ENCODE measurements at places on chromosomes 3 and 15.

- no peak for DNase-seq
Observed at GRCh38 chr3:133016838-133017309, 21.3 kb upstream of the TMEM108 start.

DNA sequence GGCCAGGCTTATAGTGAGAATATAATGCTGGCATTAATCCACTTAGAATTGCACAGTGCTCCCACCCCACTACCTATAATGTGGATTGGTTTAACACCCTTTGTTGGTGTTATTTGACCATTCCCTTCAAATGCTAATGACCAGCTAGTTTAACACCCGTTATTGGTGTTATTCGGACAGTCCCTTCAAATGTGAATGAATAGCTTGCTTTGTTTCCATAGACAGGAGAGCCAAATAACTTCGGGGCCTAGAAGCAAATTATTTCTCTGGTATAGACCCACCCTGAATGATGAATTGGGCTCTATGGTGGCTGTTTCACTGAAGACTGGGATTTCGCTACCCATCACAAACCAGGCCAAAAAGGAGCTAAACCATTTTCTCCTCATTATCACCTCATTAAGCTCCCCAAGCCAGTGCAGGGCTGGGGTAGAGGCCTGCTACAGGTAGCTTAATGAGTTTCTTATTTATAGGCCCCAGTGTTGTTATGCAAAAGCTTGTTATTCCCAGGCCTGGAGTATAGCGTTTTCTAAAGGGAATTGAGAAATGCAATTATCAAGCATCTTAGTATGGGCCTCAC is 494.1 kb upstream of the DPH6 start:
- no peak for DNase-seq

- no peak for DNase-seq
Observed at GRCh38 chr3:124115956-124116355, 124.0 kb upstream of the ROPN1 start.

GRCh38 chr3:72288955-72289691 is 504.2 kb upstream of the PROK2 start:
- no peak for DNase-seq

DNA sequence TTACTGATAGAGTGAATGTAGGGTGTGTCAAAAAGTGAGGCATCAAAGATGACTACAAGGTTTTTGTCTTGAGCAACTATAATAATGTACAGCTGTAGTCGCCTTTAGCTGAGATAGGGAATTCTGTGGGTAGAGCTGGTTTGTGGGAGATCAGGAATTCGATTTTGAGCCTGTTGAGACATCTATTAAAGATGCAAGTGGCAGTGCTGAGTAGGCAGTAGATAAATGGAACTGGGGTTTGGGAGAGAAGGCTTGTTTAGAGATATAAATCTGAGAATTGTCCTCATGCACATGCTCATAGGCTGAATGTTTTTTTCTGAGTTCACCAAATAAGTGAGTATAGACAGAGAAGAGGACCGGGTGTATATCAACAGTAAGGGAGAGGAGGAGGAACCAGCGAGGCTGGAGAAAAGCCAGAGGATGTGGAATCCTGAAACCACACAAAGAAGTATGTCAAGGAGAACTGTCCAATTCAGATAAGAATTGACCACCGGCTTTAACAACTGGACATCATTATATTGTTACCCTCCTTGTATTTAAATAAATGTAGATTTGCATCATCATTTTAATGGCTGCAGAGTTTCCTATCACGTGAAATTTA is 146.0 kb upstream of the TNIK start:
- no peak for DNase-seq

GRCh38 chr15:40157778-40158447 is 3.0 kb upstream of the BUB1B start:
- DNase-seq = no peak

- no peak for DNase-seq
Observed at GRCh38 chr15:27017168-27017809, 46.3 kb downstream of the GABRG3 start.

GRCh38 chr3:76107935-76108570 is 322.7 kb upstream of the ZNF717 start:
- DNase-seq = no peak

DNA sequence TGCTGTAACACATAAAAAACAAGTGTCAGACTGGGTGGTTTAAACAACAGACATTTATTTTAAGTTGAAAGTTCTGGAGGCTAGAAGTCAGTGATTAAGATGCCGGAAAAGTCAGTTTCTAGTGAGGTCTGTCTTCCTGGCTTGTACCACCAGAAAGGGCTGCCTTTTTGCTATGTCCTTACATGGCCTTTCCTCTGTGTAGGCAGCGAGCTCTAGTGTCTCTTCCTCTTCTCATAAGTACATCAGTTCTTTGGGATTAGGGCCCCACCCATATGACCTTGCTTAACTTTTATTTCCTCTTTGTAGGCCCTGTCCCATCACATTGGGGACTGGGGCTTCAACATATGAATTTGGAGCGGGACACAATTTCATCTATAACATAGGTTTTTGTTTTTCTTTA is 128.0 kb downstream of the BBX start:
- no peak for DNase-seq

- no peak for DNase-seq
Observed at GRCh38 chr15:100777821-100778220, 101.8 kb upstream of the ALDH1A3 start.

DNA sequence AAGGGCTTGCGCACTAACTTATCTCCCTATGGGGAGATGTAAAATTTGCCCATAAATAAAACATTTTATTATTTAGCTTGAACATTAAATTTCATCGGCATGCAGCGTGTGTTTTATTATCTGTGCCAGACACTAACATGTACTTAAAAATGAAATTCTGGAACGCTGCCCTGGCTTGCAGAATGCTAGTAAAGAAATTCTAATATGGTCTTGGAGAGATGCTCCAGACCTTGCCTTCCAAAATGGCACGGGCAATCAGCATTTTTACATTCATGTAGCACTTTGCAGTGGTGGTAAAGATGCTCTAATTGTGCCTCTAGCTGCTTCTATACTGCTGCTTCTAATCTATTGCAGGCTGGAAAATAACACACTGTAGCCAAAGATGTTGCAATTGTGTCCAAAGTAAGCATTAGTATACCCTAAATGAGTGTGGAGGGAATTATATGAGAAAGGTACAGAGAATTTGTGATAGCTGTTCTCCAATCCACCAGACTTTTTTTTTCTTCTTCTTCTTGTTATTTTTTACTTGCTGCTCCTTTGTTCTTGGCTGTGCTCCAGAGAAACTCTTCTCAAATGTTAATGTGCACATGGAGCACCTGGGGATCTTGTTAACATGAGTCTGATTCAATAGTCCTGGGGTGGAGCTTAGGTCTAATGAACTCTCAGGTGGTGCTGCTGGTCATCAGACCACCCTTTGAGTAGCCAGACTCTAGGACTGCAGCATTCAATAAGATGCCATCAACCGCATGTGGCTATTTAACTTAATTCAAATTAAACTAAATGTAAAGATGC is 47.3 kb downstream of the CRABP1 start:
- no peak for DNase-seq

DNA sequence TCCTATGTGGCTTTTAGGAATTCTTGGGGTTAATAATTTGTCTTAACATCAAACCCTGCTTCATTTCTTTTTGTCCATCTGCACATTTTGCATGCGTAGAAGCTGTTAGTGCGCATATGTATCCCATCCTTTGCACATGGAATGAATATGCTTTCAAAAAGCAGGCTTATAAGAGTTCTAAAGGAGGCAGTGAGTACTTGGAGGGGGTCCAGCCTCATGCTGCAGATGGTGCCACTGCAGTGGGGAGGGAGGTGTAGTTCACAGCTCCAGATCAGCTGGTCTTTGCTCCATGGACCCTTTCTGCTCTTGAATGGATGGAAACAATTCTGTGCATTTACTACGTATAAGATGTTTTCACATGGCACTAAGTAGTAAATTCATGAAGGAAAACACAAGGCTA is 20.7 kb upstream of the SSR3 start:
- DNase-seq = no peak

DNA sequence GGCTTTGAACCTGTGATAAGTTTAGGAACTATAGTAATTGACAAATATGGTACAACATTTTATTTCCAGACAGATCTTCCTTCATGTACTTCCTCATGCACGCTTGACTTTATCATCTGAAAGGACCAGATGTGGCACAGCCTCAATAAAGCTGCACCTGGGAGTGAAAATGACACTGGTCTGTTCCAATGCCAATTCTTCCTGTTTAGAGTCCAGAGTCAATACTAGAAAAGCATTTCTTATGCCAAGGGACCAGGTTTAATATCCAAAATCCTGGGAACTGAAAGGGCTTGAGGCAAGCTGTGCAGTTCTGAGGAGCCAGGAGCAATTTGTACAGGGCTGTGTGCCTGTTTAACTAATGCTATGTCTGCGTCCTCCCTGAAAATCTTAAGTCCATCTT is 15.3 kb downstream of the DPH6 start:
- DNase-seq = no peak

DNA sequence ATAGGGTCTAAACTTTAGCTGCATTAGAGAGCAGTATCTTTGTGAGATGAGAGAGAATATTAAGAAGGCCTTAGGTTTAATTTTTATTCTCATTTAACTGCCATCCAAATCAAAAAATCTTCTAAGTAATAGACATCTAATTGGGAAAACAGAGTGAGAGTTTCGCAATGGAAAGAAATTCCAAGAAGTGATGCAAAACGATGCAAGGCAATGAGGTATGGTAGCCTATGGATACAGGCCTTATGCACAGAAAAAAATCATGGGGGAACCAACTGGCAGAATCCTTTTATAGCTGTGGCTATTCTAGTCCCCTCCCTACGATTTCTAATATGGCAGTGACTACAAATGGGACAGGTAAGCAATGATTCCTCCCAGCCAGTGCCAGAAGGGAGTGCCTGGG is 225.9 kb downstream of the GREM1 start:
- DNase-seq = no peak

DNA sequence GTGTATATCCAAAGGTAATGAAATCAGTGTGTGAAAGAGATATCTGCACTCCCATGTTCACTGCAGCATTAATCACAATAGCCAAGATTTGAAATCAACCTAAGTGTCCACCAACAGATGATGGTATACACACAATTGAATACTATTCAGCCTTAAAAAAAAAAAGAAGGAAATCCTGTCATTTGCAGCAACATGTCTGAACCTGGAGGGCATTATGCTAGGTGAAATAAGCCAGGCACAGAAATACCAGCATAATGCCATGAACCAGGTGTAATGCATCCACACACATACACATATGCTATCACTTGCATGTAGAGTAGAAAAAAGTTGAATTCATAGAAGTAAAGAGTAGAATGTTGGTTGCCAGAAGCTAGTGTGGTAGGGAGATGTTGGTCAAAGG is 18.4 kb upstream of the NR1I2 start:
- no peak for DNase-seq

- no peak for DNase-seq
Observed at GRCh38 chr3:194481525-194482195, 5.1 kb downstream of the ATP13A3 start.

DNA sequence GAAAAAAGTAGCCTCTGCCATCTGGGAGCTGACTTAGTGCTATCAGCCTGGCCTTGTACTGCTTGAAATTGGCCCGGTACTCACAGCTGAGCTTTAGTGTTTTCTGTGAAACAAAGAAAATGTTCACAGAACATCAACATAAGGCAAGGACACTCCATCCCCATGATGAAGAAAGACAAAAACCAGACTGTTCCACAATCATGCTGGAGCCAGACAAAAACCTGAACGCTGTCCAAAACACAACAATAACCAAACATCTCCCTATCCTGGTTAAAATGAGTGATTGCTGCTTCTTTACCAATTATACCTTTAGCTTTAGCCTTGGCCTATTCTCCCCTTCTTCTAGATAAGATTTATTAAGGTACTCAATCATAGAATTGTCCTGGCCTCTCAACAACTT is 153.9 kb downstream of the CPNE4 start:
- DNase-seq = no peak

DNA sequence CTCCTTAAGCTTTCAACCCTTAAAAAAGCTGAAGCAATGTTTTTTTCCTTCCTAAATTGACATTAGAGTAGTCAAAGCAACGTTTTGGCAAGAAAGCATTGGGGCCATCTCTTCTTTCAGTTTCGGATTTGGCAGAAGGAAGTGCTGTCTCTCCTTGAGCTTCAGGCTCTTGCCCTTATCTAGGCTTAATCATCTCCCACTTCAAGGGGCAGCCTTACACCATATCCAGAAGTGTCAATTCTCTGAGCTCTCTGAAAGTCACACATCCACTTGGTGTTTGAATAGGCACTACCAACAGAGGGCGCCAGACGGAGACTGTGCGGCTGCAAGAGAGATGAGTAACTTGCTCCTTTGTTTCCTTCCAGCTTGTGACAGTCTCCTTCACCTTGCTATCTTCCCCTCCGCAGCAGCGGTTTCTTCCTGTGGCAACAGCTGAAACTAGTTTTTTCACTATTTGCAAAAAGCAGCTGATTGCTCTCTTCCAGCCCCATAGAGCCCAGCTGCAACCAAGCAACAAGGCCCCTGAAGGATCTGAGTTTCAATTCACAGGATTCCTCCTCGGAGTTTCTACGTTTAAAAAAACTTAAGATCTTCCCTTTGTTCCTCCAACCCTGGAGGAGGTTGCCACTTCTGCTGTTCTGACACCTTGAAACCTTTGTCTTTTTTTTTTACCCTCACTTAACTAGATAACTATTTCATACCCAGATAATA is 147.0 kb upstream of the SLCO3A1 start:
- DNase-seq = peak; percentile 52

GRCh38 chr3:135964160-135964955 is 1.2 kb upstream of the PPP2R3A start:
- no peak for DNase-seq

DNA sequence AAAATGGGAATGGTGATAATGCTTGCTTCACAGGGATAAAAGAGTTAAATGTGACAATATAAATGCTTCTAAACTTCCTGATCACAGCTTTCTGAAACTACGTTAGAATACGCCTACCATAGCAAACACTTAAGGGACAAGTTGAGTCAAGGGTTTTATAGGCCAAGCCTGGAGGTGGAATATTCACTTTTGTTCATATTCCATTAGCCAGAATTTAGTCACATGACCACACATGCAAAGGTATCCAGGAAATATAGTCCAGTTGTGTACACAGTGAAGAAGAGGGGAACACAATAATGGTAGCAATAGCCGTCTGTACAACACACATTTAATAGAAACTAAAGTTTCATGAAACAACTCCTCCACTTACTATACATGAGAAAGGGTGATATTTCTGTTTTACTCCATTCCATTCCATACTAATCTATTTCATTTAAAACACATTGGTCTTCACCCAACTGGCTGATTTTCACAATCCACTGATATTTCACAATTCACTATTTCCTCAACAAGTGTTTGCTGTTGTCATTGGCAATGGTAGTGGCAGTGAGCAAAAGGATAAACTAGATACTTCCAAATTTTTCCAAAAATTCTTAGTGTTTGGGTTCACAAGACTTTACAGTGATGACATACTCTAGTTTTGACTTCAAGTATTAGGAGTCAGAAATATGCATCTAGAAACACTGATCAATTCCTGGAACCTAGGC is 270.9 kb downstream of the ERC2 start:
- no peak for DNase-seq

GRCh38 chr3:104596551-104596950 is 770.2 kb upstream of the ALCAM start:
- DNase-seq = no peak

DNA sequence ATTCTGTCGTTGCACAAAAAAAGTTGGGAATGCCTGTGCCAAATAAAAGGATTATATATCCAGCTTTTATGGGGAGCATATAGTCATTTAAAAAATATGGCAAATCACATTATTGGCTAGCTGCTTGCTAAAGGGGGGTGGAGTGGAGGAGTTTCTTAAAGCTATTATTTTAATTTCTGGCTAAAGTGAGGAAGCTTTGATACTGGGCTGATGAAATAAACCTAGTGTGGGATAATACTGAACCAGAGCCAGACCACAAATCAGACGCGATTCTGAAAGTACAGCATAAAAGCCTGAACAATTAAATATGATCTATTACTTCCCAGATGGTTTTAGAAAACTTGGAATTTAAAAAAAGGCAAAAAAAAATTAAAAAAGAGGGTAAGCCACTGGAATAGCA is 14.4 kb downstream of the POLR2M start:
- DNase-seq = no peak
